ENCODE measurements at places on chromosomes 4 and X. TPM values are rescaled to one million over a fixed set of nuclear protein-coding genes. Genes with fewer than 3 reads are reported as not detected.

- H3K27ac ChIP-seq = no peak overlapping the region
- H3K4me3 ChIP-seq = no peak overlapping the region
- no peaks in the 10 kb centered on the region for H3K27me3 ChIP-seq
- no peaks in the 10 kb centered on the region for H3K4me1 ChIP-seq
- no peak for DNase-seq
Measured at GRCh38 chr4:169404960-169405359, 134.2 kb upstream of the SH3RF1 start.

- H3K27me3 ChIP-seq = no peaks in the 10 kb centered on the region
- H3K4me1 ChIP-seq = peaks cover 15% of the 10 kb centered on the region
- no peak for DNase-seq
- no peaks in the 10 kb centered on the region for H3K36me3 ChIP-seq
- no peak overlapping the region for H3K4me3 ChIP-seq
Measured at GRCh38 chr4:8324640-8325239, 55.2 kb downstream of the HTRA3 start.

- no peak for DNase-seq
- H3K4me3 ChIP-seq = no peak overlapping the region
- no peaks in the 10 kb centered on the region for H3K27me3 ChIP-seq
- no peaks in the 10 kb centered on the region for H3K36me3 ChIP-seq
Measured at GRCh38 chr4:102402223-102402622, 56.9 kb upstream of the SLC39A8 start.

DNA sequence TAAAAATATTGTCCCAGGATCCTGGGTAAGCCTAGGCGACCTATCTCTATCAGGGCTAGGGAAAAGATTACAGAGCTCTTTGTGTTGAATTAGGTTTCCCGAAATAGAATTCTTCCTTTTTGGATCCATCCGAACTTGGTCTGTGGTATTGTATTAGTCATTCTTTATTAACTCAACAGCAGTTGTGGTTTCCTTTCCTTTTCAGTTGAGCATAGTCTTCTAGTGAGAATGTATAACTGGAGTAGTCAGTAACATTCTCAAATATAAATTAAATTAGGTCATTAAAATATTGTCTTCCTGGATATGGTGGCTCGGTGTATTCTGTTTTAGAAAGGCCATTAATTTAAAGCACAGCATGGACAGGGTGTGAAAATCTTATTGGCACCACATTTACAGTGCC, 520.4 kb downstream of the NLGN4X start:
- no peaks in the 10 kb centered on the region for H3K36me3 ChIP-seq
- H3K27me3 ChIP-seq = no peaks in the 10 kb centered on the region
- DNase-seq = no peak
- H3K4me3 ChIP-seq = no peak overlapping the region

- no peak for DNase-seq
- no peaks in the 10 kb centered on the region for H3K36me3 ChIP-seq
- peak overlapping the region; percentile 72 for H3K4me3 ChIP-seq
- peaks cover 22% of the 10 kb centered on the region for H3K4me1 ChIP-seq
Measured at GRCh38 chr4:1682860-1683259, 1.3 kb downstream of the FAM53A start.

GRCh38 chrX:47182106-47182700, 11.4 kb upstream of the UBA1 start:
- H3K36me3 ChIP-seq = peaks cover 15% of the 10 kb centered on the region
- H3K4me3 ChIP-seq = no peak overlapping the region
- DNase-seq = no peak
- no peak overlapping the region for H3K27ac ChIP-seq

GRCh38 chrX:150570512-150570911, 2.1 kb downstream of the MTM1 start:
- H3K27ac ChIP-seq = no peak overlapping the region
- DNase-seq = no peak
- H3K27me3 ChIP-seq = no peaks in the 10 kb centered on the region
- H3K36me3 ChIP-seq = no peaks in the 10 kb centered on the region
- peaks cover 41% of the 10 kb centered on the region for H3K4me1 ChIP-seq

- no peaks in the 10 kb centered on the region for H3K27me3 ChIP-seq
- no peaks in the 10 kb centered on the region for H3K36me3 ChIP-seq
- DNase-seq = no peak
- H3K4me3 ChIP-seq = no peak overlapping the region
Measured at GRCh38 chrX:102846544-102847236, 90.4 kb upstream of the RAB40AL start.

DNA sequence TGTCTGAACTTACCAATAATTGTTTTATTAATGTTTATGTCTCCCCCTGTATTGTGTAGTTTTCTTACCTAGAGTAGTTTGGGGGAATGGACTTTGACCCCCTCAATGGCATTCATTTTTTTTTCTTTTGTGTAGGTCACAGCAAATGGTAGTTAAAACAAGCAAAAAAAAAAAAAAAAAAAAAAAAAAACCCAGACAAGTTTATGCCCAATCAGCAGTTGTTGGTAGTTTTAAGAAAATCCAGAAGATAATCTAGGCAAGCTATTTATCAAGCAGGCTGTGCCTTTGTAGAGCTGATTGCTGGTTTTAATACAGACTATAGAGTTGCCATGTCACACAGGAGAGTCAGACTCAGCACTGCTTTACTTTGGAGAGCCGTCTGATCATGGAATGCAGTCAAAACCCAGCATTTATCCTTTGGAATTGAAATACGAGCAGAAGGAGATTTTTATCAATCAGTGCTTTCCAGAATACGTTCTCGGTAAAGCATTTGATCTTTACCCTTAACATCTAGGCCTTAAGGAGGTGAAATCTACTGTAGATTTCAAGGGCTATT, 16.6 kb downstream of the DCUN1D4 start:
- H3K27me3 ChIP-seq = no peaks in the 10 kb centered on the region
- no peak overlapping the region for H3K4me3 ChIP-seq
- peaks cover 12% of the 10 kb centered on the region for H3K36me3 ChIP-seq
- H3K4me1 ChIP-seq = peaks cover 50% of the 10 kb centered on the region
- DNase-seq = peak; percentile 8
- no peak overlapping the region for H3K27ac ChIP-seq

- H3K4me3 ChIP-seq = no peak overlapping the region
- no peak for DNase-seq
- H3K27ac ChIP-seq = no peak overlapping the region
- no peaks in the 10 kb centered on the region for H3K27me3 ChIP-seq
Measured at GRCh38 chrX:71809886-71810285, 46.7 kb downstream of the CXorf49B start.

DNA sequence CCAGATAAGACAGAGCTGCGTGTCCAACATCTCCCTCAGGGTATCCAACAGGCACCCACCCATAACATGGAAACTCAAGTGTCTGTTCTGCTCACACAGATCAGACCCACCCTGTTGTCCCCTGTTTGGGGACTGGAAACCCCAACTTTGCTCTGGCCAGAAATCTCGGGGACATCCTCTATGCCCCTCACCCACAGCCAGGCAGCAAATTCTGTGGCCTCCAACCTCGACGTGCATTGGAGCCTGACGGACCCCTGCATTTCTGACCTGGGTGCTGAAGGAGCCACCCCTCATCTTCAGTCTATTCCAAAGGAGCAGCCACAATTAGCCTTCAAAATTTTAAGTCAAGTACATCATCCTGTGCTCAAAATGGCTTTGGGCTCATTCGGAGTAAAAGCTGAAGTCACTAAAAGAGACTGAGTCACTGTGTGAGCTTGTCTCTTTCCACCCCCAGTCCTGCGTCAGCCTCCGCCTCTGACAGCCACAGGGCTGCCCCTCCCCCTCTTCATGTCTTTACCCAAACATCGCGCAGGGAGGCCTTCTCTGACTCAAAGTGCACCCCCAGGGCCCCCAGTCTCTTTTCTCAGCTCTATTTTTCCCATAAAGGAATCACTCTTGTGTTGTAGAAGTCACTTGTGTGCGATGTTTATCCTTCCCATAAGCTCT, 24.4 kb upstream of the PDE6B start:
- no peaks in the 10 kb centered on the region for H3K27me3 ChIP-seq
- no peak overlapping the region for H3K4me3 ChIP-seq
- H3K4me1 ChIP-seq = no peaks in the 10 kb centered on the region
- DNase-seq = no peak
- no peaks in the 10 kb centered on the region for H3K36me3 ChIP-seq
- no peak overlapping the region for H3K27ac ChIP-seq

GRCh38 chr4:7736436-7737267, 203.0 kb downstream of the AFAP1 start:
- DNase-seq = no peak
- H3K4me1 ChIP-seq = no peaks in the 10 kb centered on the region
- H3K27ac ChIP-seq = no peak overlapping the region
- H3K4me3 ChIP-seq = no peak overlapping the region
- no peaks in the 10 kb centered on the region for H3K27me3 ChIP-seq

- H3K36me3 ChIP-seq = no peaks in the 10 kb centered on the region
- no peak overlapping the region for H3K27ac ChIP-seq
- H3K27me3 ChIP-seq = no peaks in the 10 kb centered on the region
- H3K4me1 ChIP-seq = no peaks in the 10 kb centered on the region
- no peak overlapping the region for H3K4me3 ChIP-seq
Measured at GRCh38 chrX:41686788-41687187, 2.0 kb upstream of the GPR34 start.

DNA sequence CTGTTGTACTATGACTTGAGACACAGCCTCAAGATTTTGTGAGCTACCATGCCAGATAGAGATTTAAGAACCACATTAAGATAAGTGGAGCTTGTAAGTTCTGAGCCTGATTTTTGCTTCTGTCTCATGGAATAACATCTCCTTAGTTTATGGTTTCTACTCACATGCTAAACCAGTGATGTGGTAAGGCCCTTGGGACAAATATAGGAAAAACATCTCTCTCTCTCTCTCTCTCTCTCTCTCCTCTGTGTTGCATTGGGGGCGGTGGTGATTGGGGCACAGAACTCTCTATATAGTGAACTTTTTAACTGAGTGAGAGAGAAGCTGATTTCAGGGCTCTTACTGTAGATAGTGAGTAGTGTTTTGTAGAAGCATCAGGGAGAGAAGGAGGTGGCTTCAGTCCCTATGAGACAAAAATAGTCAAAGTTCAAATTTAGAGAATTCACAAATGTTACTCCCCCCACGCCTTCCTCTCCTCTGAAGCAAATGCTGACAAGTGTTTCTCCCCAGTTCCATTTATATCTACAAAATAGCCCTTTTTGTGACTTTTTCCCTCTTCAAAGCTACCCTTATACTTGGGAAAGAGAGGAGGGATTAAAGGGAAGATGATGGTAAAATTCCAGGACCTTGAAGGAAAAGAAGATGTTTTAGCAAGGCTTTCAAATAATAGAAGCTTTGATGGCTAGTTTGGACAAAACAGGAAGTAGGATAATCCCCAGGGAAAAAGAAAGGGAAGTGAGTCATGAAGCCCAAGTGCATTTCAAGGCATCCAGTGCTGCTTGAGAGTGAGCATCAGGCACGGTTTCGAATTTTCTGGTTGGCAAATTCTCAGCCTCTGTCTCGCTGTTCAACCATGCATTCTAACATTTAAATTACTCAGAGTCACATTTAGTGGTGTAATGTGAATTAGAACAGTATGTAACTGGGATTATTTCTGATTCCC, 134.3 kb upstream of the AP1S2 start:
- no peaks in the 10 kb centered on the region for H3K4me1 ChIP-seq
- H3K4me3 ChIP-seq = no peak overlapping the region
- DNase-seq = no peak
- no peaks in the 10 kb centered on the region for H3K36me3 ChIP-seq

- H3K4me1 ChIP-seq = peaks cover 61% of the 10 kb centered on the region
- H3K27me3 ChIP-seq = no peaks in the 10 kb centered on the region
- no peaks in the 10 kb centered on the region for H3K36me3 ChIP-seq
- H3K27ac ChIP-seq = no peak overlapping the region
- DNase-seq = no peak
Measured at GRCh38 chr4:87101543-87102199, 118.7 kb downstream of the KLHL8 start.

- H3K36me3 ChIP-seq = no peaks in the 10 kb centered on the region
- no peak overlapping the region for H3K4me3 ChIP-seq
- no peak for DNase-seq
- no peaks in the 10 kb centered on the region for H3K27me3 ChIP-seq
- no peaks in the 10 kb centered on the region for H3K4me1 ChIP-seq
Measured at GRCh38 chrX:34956916-34957315, 14.3 kb downstream of the FAM47B start.

GRCh38 chrX:13380211-13380610, 60.4 kb upstream of the ATXN3L start:
- DNase-seq = no peak
- H3K27ac ChIP-seq = no peak overlapping the region
- no peaks in the 10 kb centered on the region for H3K4me1 ChIP-seq
- no peaks in the 10 kb centered on the region for H3K27me3 ChIP-seq
- no peak overlapping the region for H3K4me3 ChIP-seq

- H3K27me3 ChIP-seq = no peaks in the 10 kb centered on the region
- no peaks in the 10 kb centered on the region for H3K36me3 ChIP-seq
- H3K4me1 ChIP-seq = no peaks in the 10 kb centered on the region
- no peak overlapping the region for H3K27ac ChIP-seq
- DNase-seq = no peak
- H3K4me3 ChIP-seq = no peak overlapping the region
Measured at GRCh38 chr4:126991965-126992364, 640.8 kb upstream of the INTU start.

DNA sequence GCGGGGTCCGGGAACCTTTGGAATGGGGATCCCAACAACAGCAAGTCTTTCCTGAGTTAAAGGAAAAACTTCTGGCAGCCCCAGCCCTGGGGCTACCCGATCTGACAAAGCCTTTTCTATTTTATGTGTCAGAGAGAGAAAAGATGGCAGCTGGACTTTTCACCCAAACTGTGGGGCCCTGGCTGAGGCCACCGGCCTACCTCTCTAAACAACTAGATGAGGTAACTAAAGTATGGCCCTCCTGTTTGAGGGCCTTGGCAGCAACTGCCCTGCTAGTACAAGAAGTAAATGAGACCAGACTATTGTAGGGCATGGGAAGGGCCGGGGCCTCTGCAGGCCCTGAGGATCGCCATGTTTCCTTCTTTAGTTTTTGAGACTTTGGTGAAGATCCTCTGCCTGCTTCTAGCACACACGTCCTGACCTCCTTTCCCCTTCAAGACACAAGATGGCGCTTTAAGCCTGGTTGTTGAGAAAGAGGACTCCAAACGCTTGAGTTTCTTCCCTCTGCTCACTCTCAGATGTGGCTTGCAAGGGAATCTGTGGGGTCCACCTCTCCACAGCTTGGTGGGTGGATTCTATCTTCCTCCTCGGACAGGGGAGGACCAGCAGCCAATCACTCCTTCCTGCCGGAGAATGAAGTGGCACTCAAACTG, 18.5 kb upstream of the DRD5 start:
- no peaks in the 10 kb centered on the region for H3K27me3 ChIP-seq
- no peaks in the 10 kb centered on the region for H3K4me1 ChIP-seq

DNA sequence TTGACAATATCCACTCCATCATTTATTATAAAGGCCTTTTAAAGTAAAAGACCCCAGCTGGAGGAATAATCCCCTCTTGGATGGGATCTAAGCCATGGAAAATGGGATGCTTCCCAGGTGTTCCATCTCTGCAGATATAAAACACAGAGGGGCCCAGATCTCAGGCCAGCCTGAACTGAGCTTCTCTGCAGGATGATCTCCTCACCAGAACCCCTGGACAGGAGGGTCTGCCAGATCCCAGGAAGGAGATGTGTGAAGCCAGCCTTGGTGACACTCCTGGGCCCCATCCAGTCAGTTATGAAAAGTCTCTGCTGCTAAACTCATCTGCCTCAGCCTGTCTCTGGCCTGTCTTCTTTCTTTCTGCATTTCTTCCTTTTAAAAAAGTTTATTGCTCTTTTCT, 56.7 kb downstream of the HTRA3 start:
- H3K36me3 ChIP-seq = no peaks in the 10 kb centered on the region
- DNase-seq = no peak
- H3K4me3 ChIP-seq = no peak overlapping the region
- no peak overlapping the region for H3K27ac ChIP-seq
- peaks cover 14% of the 10 kb centered on the region for H3K4me1 ChIP-seq

Gene CXCL1
- not detected for total RNA-seq

Gene SPANXD
- total RNA-seq = not detected

Gene RAB40A
- 13.2 TPM for total RNA-seq

Gene NAAA
- total RNA-seq = 20.7 TPM

Gene GUCY1B1
- 30.6 TPM for total RNA-seq

Gene ZFYVE28
- 4.5 TPM for total RNA-seq

Gene ALG13
- 34.0 TPM for total RNA-seq

Gene TRPC5OS
- total RNA-seq = not detected

Gene UGT2B17
- total RNA-seq = not detected

Gene FGFRL1
- total RNA-seq = 34.5 TPM
